ENCODE measurements at places on chromosomes 6 and 20.

GRCh38 chr6:138956244-138956924 is 31.7 kb downstream of the REPS1 start:
- no peak for DNase-seq

- DNase-seq, result peak; percentile 19
These were observed 1.5 kb upstream of the SLC2A4RG start for GRCh38 chr20:63737945-63738686.

GRCh38 chr6:1024587-1024986 is 287.3 kb upstream of the FOXQ1 start:
- DNase-seq, result no peak

GRCh38 chr20:8152183-8152582 is 20.1 kb downstream of the PLCB1 start:
- no peak for DNase-seq

DNA sequence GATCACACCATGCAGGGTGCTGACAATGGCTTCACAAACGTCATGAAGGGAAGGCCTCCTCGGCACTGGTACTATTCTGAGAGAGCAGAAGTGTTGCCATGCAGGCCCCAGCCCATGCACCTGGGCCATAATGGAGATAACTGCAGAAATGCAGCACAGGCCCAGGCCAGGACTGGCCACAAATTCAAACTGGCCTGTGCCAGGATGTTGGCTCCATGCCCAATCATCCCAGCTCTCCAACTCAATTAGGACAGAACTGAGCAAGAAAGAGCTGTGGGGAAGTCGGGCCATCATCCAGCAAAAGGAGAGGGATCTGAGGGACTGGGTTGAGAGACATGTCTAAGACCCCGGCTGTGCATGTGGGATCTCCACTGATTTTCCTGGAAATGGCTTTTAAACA is 48.9 kb upstream of the SYNDIG1 start:
- no peak for DNase-seq

DNA sequence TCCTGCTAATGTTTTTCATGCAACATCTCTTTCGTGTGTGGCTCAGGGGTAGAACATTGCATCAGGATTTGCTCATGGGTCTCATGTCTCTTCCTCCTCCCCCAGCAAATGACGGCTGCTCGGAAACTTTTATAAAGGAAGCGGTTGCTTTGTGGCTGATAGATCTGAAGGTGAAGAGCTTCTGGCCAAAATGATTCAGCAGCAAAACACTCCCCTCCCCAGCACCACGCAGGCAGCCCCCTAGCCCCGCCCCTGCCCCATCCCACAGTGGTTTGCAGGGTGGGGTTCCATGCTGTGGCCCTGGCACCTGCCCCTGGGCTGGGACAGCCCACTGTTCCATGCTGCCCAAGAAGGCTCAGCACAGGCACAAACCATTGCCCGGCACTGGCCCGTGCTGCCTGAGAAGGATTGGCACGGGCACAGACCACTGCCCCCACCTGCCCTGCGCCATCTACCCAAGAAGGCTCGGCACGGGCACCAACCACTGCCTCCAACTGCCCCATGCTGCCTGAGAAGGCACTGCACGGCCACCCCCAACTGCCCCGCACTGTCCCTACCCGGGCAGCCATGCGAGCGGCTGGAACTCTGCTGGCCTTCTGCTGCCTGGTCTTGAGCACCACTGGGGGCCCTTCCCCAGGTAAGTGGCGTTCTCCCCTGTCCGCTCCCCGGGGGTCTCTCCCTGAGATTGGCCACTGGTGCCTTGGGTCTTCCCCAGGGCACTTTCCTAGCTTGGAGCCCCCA is at the start of gene CST7:
Gene CST7 (plus strand): TSS at position 331 of the 741 bp plus-strand sequence. CDS start 237 bp downstream, at position 568.
- no peak for DNase-seq

GRCh38 chr6:129568015-129568414 is 142.0 kb downstream of the ARHGAP18 start:
- DNase-seq, result no peak

- no peak for DNase-seq
These were observed 268.5 kb downstream of the TAF4 start for GRCh38 chr20:61797200-61797599.

- DNase-seq, result no peak
These were observed 44.1 kb upstream of the MOXD1 start for GRCh38 chr6:132445201-132445951.

DNA sequence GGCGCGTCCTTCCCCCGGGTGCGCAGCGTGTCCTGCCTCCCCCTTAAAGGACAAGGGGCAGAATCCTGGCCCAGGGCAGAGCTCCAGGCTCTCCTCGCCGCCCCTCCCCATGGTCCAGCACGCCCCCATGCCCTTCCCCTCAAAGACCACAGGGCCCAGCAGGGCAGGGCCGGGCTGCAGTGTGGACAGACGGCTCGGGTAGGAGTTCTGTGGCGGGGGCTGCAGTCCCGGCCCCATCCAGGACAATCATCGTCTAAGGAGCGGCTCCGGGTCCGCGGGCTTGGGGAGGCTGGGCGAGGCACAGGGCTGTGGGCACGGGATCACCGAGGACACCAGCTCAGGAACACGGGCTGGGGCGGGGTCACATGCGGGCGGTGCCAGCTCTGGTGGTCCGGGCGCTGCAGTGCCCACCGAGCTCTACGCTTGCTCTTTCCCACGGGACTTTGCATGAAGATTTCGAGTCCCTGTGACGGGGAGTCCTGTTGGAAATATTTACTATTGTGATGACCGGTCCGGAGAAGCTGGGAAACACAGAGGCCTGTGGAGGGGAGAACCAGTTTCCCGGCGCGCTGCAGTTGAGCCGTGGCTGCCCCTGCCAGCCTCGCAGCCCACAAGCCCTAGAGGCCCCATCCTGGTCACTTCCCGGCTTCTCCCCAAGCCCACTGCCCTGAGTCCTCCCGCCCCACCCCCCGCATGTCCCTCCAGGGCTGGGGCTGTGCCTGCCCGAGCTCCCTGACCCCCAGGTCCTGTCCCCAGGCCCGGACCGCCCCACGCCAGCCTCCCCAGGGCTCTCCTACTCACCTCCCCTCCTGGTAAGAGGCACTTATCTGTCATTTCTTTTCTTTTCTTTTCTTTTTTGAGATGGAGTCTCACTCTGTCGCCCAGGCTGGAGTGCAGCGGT is 20.6 kb downstream of the SLC17A9 start:
- DNase-seq, result no peak

DNA sequence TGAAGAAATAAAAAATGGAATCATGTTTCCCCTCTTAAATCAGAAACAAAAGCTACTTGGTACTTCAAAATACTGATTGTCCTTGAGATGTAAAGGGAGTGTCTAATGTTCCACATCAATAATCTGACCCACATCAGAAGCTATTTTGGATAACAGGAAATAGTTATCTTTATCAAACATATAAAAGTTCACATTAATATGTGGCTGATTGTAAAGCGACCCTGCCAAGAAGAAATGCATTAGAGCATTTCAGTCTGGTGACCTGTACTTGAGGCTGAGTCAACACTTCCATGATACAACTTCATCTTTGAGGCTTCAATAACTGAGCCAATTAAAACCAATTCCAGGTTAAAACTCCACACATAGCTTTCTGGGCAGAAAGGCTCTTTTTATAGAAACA is 31.8 kb downstream of the SYNE1 start:
- DNase-seq, result no peak

DNA sequence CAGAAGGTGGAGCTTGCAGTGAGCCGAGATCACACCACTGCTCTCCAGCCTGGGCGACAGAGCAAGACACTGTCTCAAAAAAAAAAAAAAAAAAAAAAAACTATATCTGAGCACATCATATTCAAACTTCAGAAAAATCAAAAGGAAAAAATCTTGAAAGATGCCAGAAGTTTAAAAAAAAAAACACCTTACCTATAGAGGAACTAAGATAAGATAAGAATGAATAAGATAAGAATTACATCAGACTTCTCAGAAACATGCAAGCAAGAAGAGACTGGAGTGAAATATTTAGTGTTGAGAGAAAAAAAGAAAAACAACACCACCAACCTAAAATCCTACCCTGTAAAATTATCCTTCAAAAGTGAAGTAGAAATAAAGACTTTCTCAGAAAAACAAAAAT is 116.8 kb upstream of the ARID1B start:
- DNase-seq, result no peak

- no peak for DNase-seq
These were observed 464.2 kb downstream of the COL12A1 start for GRCh38 chr6:74741646-74742045.

DNA sequence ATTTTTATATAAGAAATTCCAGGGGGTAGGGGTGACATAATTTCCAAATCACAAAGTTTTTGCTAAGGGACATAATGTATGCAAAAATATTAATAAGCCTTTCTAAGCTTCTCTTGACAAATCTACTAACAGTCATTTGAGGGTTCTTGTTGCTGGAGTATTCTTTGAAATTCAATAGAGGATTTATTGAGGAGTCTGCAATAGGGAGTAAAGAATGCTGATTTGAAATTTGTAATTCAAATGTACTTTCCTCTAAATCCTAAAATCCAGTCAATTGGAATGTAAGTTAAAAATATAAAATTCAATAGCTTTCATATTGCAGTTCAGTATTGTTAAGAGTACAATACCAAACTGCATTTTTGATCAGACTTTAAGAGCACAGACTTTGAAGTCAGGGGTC is 17.1 kb upstream of the LCA5 start:
- no peak for DNase-seq

- DNase-seq, result no peak
These were observed 49.7 kb downstream of the PROKR2 start for GRCh38 chr20:5267092-5267491.

GRCh38 chr20:36248836-36249235 is 12.6 kb downstream of the AAR2 start:
- no peak for DNase-seq

- DNase-seq, result peak; percentile 43
These were observed 1.3 kb downstream of the MAPK14 start for GRCh38 chr6:36028877-36029324.

- peak; percentile 95 for DNase-seq
These were observed at the start of gene IBTK for GRCh38 chr6:82247505-82248272. IBTK (minus strand) TSS chr6:82247744; CDS start chr6:82240486, 7,258 bp downstream.

GRCh38 chr6:16582446-16583143 is 178.7 kb downstream of the ATXN1 start:
- DNase-seq, result no peak

DNA sequence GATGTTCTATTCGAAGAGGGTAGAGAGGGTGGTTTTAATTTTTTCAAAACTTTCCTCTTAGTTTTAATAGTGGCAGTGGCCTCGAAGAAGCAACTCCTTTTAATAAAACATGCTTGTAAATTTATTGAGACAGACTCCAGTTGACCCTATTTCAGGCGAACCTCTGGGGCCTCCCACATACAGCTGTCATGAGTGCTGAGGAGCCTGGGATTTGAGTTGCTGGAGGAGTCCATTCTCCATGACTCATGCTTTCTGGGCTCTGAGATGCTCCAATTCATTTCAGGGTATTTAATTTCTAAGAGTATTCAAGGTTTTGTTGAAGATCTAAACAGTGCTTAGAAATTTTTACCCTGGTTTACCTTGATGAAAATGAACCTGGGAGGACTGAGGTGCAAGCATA is 580.4 kb downstream of the CBLN4 start:
- no peak for DNase-seq

- no peak for DNase-seq
These were observed 107.8 kb upstream of the CD93 start for GRCh38 chr20:23193801-23194384.

DNA sequence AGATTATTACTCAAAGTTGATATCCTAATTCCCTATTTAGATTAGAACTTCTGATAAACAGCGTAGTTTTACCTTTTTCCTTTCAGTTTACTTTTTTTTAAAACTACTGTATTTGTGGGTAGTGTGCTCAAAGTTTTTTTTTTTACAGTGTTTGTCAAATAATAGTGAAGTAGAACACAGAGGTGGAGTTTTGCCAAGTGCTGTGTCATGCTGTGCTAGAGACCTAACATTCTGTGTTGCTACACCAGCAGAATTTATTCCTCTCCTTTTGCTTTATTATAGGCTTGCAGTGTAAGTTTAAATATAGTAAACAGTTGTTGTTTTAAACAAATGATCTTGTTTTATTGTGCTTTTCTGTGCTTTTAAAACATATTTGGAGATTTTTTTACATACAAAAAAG is 125.4 kb downstream of the HIVEP1 start:
- DNase-seq, result no peak

GRCh38 chr20:23507346-23507745 is 16.4 kb downstream of the CST8 start:
- DNase-seq, result no peak

DNA sequence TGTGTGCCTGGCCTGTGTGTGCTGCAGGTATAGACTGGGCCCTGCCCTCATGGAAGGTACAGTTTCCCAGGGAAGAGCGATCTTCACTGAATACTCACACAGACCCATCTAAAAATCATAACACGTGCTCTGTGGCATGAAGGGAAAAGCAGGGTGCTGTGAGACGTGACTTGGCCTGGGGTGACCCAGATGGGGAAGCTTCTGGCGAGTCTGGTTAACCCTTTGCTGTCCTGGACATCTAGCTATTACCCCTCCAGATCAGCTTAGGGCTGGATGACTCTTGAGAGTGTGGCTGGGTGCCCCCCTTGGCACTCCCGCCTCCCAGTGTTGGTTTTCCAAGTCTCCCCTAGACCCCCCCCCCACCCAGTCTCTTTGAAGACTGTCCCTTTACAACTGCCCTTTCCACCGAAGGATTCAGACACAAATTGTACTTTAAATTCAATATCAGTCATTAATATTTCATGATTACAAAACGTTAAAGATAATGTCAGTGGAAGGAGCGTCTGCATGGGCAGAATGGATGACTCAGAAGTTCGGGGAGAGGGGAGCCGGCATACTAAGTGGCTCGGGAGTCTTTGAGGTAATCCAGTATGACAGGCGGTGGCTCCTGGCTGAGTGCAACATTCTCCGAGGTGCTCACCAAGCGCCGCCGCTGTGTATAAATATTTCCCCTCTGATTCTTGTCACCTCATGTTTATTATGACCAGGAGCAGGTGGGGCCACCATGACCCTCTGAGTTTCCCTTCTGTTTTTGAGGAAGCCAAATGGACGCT is 77.3 kb downstream of the CD40 start:
- no peak for DNase-seq

- DNase-seq, result no peak
These were observed 6.0 kb downstream of the AFDN start for GRCh38 chr6:167832497-167833395.

DNA sequence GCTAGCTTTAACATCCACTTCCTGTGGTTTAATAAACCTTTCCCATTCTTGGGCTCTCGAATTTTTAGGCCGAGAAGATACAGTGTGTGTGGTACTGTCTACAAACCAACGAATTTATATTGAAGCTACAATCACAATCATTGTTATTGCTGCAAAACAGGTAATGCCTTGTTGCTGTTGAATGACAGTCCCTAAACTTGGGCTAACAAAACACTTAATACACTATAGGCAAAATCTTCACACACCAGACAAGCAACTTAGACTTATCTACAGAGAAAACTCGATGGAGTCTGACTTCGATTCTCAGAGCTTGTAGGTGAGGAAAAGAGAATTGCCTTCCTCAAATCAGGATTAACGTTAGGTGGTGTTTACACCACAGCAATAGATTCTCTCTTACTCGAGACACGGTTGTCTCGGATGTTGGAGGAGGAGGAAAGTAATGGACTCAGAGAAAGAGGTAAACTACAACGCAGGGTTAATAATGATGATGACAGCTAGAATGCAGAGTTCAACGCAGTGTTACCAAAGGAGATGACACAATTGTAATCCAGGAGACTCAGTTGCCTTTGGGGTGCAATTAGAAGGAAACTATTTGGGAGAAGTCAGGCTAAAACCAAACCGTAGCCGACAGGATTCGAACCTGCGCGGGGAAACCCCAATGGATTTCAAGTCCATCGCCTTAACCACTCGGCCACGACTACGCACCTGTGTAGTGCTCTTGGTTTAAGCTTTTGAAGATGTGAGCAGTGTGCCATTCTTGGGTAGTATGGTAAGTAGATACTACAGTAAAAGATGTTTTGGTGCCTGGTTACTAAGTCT is 32.5 kb upstream of the ZNF184 start:
- DNase-seq, result peak; percentile 81

- no peak for DNase-seq
These were observed 4.6 kb downstream of the ZNF184 start for GRCh38 chr6:27468334-27468733.

GRCh38 chr20:15923030-15923776 is 650.0 kb downstream of the KIF16B start:
- no peak for DNase-seq

All from NCI-H146 (cell line).